A549 treated with CpdA at 1 μM for 4 hours (cell line): ENCODE measurements at places on chromosomes 5 and 9. TPM values are rescaled to one million over a fixed set of nuclear protein-coding genes. Genes with fewer than 3 reads are reported as not detected.

The DIRAS2 gene
- total RNA-seq, result 0.03 TPM in 1 of 5 replicates, not detected in the others

The PPIP5K2 gene
- 17.9 to 27.2 TPM (median 23.5 TPM) in 5 replicates for total RNA-seq

The TAS2R1 gene
- not detected in 5 replicates for total RNA-seq

The PITX1 gene
- total RNA-seq, result 19.3 to 35.2 TPM (median 34.6 TPM) in 5 replicates

The SPATA6L gene
- 1.6 to 2.6 TPM (median 2.0 TPM) in 5 replicates for total RNA-seq

The NOL8 gene
- 29.4 to 38.8 TPM (median 31.3 TPM) in 5 replicates for total RNA-seq
